Epithelial cell of esophagus (primary cell): ENCODE measurements at places on chromosomes 5 and 9.

DNA sequence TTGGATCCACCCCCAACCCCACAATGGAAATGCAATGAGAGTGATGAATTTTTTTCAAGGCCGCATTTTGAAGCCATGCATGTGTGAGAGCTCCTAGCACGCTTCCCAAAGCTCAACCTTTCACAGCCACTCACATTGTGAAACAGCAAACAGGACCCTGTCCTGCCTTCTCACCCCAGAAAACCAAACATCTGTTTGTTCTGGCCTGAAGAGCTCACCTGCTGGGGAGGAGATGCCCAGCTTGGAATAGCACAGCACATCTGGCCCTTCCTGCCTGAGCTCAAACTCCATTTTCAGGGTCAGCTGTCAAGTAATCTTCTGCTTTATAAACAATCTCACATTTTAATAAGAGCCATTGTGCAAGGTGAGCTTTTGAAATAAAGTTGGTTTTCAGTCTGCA is 54.8 kb downstream of the SAXO1 start:
- DNase-seq = no peak

GRCh38 chr9:126643945-126644527 is 30.3 kb downstream of the LMX1B start:
- DNase-seq = no peak

DNA sequence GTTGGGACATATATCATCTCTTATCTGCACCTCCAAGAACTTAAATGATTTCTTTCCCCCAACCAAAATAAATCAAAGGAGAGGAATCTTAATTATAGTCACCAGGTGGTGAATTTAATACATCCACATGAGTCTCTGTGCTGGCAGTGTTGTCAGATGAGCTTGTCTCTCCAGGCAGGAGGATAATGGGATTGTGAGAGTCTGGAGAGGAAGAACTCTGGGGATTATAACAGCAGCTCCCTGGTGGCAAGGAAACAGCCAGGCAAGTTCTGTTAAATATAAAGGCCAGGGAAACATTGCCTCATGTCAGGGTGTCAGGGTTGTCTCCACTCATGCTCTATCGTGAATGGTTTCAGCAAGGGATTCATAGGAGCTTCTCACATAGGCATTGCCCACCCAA is 80.8 kb downstream of the TLR4 start:
- DNase-seq = no peak

DNA sequence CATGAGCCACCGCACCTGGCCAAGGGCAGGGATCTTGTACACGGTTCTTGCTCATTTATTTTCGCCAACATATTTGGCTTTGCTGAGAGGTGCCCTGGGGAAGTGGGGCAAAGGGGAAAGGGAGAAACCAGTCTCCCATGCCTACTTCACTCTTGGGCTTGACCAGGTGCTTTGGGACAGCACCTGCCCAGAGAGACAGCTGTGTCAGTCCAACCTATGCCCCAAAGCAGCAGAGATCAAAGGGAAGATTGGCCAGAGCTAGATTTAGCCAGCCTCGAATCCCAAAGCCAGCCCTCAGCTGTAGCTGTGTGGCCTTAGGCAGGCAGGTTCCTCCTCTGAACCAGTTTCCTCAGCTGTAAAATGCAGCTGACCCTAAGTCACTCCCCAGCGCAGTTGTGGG is 2.3 kb upstream of the PTGES start:
- DNase-seq = no peak

GRCh38 chr9:19550009-19550408 is 141.2 kb downstream of the ACER2 start:
- DNase-seq = no peak

- DNase-seq = no peak
Observed at GRCh38 chr9:15238646-15239045, 68.4 kb downstream of the TTC39B start.

GRCh38 chr9:22483528-22484070 is 37.0 kb downstream of the DMRTA1 start:
- DNase-seq = no peak

- DNase-seq = no peak
Observed at GRCh38 chr5:148887123-148887881, 60.9 kb downstream of the ADRB2 start.

- DNase-seq = no peak
Observed at GRCh38 chr9:134369416-134370212, 43.4 kb downstream of the RXRA start.

DNA sequence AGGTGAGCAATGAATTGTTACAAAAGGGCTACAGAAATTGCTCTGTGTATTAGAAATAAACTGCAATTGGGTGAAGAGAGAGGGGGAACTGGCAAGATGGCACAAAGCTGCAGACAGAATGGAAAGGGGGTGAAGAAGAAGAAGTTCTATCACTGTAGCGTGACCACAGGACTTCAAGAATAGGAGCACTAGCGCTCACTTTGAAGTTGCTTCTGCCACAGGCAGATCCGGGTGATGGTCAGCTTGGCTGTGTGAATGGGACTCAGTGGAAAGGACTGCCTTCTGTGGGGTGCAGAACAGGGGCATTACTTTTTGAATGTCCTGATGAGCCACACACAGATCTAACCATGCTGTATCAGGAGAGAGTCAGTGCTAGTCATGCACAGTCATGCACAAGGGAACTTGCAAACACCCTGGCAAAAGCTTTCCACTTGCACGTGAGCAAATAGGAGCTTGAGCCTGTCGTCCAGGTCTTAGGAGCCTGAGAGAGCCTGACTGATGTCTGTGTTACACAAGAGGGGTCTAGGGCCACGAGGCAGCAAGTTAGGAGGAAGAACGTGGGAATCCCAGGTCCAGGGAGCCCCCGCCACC is 16.3 kb downstream of the IL5 start:
- DNase-seq = peak; percentile 68

- peak; percentile 16 for DNase-seq
Observed at GRCh38 chr5:176360894-176361436, 599 bp downstream of the KIAA1191 start.

DNA sequence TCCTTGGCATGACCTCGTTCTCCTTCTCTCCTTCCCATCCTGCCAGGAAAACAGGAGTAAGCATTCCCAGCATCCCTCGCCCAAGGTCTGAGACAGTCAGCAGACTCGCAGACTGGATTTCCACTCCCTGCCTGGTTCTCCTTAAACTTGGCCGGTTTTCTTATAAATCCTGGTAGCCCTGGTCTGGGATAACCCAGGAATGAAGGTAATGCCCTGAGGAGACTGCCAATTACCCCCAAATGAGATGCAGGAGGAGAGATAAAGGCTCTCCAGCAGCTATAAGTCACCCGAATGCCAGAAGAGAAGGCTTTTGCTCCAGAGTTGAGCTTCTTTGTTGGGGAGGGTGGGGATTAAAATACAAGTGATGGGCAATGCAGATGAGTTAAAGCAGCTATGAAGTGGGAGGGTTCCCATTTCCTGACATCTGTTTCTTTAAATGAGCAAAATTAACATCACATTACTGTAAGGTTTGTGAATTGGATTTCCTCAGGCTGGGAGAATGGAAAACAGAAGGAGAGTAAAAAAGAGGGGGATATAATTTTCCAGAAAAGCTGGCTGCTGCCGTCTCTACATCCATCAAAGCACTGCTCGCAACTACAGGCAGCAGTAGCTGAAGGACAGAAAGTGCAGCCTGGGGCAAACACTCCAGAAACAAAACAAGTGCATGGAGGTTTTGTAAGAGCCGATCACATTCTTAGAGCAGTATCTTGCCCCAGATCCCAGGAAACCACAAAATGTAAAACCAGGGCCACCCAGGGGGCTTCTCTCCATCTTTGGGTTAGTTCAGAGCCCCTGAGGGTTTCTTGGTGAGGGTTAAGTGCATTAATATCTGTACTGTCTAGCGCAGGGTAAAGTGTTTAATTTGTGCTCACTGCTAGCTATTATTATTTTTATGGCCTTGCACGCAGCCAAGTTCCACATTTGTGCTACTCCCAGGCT is 177.6 kb upstream of the PANK3 start:
- no peak for DNase-seq

DNA sequence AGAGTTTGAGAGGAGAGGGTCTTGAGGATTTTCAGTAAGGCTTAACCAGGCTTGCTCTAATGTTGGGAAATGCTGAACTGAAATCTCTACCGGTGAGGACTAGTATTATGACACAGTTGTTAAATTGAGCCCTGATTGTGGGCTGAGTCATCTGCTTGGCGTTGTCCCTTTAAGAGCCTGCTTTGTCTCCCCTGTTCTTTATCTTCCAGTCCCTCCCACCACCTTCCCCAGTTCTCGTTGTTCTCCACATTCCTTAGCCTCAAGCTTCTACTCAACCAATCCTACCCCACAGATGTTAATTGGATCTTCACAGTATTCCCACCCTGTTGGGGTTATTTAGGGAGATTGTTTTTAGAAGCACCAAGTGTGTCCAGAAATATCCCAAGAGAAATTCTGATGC is 57.6 kb downstream of the ANKRD55 start:
- peak; percentile 81 for DNase-seq

DNA sequence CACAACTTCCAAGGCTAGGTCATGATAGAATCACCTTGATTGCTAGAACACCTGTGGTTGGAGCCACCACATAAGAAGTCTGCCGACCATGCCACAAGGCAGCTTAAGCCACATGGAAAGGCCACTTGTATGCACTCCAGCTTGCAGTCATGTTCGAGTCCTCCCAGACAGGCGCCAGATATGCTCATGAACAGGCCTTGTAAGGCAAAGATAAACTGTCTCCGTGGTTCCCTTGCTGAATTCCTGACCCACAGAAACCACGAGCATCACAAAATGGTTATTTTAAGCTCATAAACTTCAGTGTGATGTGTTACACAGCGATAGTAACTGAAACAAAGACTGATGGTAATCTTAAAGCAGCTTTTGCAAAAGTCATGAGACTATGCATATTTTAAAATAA is 188.4 kb upstream of the DAPK1 start:
- DNase-seq = no peak

DNA sequence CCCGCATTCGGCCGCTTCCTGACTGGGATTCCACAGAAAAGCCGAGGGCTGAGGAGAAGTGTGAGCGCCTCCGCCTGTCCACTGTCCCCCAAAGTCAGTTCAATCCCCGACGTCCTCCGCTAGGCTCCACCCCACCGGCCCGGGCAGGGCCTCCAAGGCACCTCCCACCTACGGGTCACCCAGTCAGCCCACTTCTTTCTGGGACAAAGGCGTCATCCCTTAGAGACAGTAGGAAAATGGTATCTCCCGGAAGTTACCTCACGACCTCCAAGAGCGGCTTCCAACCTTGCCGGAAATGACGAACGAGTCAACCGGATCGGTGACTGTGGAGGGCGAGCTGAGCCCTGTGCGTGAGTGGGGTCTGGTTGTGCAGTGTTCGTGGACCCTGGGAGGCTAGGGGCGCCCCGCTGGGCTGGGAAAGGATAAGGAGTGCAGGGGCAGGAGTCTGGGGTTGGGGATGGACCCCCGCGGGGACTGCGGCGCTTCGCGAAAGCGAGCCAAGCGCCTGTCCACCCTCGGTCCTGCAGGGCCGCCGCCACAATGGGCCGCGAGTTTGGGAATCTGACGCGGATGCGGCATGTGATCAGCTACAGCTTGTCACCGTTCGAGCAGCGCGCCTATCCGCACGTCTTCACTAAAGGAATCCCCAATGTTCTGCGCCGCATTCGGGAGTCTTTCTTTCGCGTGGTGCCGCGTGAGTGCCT is at the start of the genes GDF9 and UQCRQ:
Gene GDF9, minus strand, starts transcription at position 128 of the 704 bp plus-strand sequence. CDS start 1,936 bp downstream, outside the sequence.
Gene UQCRQ, plus strand, starts transcription at position 301 of the 704 bp plus-strand sequence. Its CDS starts 240 bp downstream, at position 541.
- DNase-seq = peak; percentile 100

DNA sequence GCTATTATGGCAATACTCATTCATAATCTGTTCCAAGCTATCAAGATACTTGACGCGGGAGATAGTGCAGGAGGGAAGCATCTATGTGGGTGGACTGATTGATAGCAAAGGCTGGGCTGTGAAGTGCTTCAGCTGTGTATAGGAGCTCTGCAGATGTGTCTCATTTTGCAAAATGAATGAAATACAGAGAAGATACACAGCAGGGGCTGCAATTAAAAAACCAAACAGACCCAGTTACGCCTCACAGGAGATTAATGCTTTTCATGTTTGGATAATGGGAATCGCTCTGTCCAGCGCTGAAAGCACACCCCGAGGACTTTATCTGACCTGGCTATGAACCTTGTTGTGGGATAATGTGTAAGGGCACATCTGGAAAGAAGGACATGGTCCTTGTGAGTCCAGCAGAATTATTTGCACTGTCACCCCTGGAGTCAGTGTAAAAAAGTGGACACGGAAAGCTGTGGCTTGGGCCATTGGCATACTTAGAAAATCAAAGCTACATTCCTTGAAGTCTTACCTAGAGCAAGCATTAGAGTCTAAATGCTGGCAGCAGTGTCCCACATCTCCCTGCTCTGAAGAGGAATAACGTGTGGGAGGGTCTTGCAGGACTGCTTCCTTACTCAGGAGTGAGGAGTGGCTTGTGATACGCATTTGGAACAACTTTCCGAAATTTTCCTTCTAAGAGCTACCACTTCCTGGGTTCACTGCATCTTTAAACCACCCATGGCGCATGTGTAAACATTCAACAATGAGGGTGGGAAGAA is 2.6 kb downstream of the SH3RF2 start:
- no peak for DNase-seq

- no peak for DNase-seq
Observed at GRCh38 chr5:176770431-176770830, 39.9 kb upstream of the UNC5A start.

DNA sequence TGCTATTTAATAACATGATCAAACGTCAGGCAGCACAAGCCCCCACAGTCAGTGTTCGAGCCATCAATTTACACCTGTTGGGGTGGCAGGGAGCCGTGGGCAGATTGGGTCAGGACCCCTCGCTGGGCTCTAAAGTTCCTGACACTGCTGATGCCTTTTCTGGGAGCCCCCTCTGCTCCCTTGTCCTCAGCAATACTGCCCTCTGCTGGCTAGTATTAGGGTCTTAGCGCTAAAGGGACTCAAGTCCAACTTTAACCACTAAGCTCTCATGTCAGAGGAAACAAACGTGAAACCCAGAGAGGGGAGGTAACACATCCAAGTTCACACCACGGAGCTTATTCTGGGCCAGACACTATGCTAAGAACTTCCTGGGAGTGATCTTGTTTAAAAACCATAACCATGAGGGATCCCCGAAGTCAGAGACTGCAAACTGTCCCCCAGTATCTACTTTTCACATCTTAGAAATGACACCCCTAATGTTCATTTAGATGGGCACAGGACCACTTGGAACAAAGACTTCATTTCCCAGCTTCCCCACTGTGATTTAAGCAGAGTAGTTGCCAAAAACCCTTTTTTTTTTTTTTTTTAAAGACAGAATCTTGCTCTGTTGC is 20.4 kb downstream of the ANKS6 start:
- DNase-seq = peak; percentile 65

DNA sequence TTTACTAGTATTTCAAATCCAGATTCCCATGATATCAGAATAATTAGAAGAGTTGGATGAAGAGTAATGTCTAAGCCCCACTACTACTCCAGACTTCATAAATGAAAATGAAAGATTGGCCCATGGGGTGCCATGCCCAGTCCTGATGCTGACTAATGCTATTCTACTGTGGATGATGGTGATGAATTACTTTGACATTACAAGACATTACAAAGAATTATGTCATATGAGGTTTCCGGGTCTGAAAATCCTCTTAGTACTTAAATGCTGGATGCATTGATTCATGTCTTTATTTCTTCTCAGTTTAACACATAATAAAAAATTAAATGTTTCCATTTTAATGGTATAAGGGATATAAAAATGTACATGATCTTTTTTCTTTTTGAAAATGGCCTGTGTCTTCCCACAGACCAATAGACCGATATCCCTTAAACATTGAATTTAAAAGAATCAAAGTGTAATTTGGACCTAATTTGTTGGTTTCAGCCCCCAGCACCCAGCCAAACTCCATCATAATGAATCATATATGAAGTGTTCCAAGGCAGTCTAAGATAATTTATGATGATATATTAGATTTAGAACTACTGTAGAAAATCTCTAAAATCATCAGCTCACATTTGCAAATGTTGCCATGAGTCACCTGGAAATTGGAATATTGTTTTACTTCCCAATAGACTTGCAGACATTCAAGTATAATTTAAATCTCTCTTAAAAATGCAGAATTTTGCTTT is 223.6 kb upstream of the SGCD start:
- no peak for DNase-seq
